ENCODE measurements at places on chromosomes 4 and X.
A peak's percentile ranks its signal among the peaks of the same experiment; 100 is the strongest.

DNA sequence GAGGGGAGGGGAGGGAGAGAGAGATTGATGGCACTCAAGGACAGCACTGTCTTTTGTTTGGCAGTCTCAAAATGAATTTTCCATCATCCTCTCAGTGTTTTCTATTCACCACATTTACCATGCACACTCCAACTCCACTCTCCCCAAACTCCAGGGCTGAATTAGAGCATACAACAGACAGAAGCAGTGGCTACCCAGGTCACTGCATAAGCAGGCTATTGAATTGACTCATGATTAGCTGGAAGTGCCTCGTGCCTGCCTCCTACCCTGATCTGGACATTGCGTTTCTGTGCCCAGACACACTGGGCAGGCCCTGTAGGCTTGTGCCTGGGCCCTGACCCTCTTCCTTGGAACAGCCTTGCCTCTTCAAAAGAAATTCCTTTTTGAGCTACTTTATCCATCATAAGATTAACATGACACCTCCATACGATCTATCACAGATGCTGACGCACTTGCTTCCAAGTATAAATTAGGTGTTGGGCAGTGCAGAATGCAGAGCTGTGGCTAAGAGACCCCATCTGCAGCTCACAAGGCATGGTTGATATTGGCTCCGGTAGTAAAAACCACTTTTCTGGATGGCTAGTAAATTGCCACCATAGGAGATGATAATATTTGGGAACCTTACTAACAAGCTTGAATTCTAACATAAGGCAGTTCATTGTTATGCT lies 752.9 kb downstream of the RPA4 start:
- DNase-seq: no peak

DNA sequence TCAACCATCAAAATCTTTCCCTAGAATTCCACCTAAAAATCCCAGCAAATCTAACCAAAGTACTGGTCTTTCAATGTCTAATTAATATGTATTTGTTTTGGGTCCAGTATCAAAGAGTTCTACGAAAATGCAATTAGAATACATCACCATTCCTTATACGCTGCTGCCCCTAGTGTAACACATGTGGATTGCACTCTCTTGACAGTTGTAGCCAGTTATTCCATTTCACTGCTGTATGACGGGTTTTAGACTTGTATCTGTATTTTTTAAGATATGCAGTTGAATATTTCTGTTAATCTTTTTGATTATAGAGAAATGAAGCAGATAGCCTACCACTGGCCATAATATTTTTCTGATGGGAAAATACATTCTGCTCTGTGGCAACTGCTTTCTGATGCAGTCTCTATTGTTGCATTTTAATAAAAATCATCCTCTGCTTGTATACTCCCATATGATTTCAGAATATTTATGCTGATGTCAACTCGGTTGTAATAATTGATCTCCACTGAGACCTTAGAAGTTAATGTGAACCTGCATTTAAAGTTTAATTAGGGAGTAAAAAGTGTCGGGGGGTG lies 17.1 kb upstream of the PAGE2B start:
- DNase-seq: peak; percentile 1

- DNase-seq: no peak
These were observed 1.6 kb upstream of the EFNB1 start for GRCh38 chrX:68827256-68827655.

DNA sequence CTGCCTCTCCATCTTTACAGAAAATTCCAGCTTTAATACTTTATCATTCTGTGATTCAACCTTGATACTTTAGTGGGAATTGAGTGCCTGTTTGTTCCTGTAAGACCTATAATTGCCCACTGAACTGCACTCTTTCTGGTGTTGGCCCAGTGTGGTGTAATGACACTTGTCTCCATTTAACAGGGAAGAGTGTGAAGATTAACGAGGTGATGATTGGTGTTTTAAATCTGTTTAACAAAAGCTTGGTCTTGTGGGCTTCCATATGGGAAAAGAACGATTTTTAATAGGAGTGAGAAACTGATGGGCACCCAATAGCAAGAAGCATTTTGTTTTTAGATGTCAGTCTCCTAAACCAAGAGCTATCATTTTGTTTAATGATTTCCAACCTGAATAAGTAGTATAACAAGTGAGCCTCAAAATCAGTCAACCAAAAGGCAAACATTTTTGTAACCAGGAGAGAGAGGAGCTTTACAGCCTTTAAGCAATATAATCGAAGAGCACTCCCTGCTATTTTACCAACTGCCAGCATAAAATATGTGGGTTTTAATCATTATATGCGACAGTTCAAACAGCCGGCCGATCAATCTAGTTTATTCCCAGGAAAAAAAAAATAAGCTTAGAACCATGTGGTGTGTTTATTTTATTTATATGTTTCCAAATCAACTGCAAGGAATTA lies 50.2 kb downstream of the SUPT20HL1 start:
- no peak for DNase-seq

DNA sequence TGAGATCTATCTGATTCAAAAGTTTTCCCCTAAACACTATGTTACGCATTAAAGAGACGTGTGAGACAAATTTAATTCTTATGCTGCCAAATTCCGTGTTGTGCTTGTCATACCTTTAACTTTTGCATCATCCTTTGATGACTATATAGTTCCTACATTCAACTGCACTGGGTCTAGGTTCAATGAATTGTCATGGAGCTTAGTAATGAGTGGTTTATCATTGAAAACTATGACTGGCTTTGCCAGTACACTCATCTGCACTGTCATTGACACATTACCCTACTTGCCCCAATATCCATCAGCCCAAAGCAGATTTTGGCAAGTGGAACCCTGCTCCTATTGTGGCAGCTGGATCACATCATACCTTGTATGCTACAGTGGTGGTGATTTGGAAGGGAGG lies 882.9 kb upstream of the SLIT2 start:
- DNase-seq: no peak

DNA sequence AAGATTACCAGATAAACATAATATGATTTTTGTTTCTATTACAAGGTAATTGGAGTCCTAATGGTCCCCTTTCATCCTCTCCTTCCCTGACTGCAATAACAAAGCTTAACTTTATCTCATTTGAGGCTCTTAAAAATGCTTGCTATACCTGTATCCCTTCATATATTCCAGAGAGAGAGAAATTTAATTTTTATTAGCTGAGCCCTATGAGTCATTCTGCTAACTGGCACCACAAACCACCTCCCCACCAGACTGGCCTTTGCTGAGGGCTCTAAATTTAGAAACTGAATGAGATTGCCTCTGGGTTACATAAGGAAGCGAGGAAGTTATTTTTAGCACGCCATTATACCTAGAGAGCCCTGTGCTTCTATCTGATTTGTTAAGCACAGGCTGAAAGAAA lies 27.4 kb downstream of the CBLL2 start:
- no peak for DNase-seq

- no peak for DNase-seq
These were observed 55.0 kb downstream of the RPS6KA6 start for GRCh38 chrX:84133023-84133422.

DNA sequence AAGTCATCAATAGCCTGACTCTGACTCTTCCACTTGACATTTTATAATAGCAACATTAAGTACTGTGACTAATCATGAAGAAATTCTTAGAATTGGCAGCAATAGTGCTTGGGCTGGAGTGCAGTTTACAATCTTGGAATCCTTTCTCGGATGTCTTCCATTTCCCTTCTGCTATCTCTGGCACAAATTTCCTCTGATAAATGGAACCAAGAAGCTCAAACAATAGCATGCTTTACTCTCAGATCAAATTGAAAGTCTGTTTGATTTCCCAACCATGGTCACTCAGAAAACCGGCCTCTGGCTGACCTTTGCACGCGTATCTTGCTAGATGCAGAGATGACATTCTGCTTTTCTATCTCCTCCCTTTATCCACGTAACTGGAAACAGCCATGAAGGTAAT lies 99.0 kb upstream of the SPANXC start:
- DNase-seq: no peak

- DNase-seq: no peak
These were observed 105.1 kb upstream of the DCLK2 start for GRCh38 chr4:149973181-149973580.

DNA sequence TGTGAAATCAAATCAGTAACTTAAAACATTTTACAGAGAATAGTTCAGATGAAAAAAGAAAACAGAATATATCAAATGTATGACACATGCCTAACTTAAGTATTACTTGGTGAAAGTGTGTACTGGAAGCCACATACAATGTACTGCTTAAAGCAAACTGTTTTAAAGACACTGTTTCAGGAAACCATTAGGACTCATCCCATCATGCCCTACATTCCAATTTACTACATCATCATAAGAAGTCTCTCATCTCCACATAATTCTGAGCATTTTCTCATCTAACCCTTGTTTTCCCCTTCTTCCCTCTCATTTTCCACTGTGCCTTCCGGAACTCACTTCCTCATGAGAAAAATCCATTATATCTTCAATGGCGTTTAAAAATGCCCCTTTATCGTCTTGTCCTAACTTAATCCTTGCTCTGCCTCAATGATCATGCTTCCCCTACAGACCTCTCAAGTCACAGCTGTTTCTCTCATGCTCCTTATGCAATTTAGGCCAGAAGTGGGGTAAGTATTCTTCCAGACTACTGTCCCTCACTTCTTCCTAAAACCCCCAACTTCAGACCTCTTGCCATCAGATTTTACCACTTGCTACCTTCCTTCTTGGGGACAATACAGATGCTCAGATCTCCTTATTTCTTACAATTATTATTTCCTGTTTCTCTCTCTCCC lies 26.8 kb upstream of the FGF5 start:
- DNase-seq: no peak

GRCh38 chr4:95050980-95051701 lies 293.4 kb downstream of the BMPR1B start:
- peak; percentile 45 for DNase-seq

DNA sequence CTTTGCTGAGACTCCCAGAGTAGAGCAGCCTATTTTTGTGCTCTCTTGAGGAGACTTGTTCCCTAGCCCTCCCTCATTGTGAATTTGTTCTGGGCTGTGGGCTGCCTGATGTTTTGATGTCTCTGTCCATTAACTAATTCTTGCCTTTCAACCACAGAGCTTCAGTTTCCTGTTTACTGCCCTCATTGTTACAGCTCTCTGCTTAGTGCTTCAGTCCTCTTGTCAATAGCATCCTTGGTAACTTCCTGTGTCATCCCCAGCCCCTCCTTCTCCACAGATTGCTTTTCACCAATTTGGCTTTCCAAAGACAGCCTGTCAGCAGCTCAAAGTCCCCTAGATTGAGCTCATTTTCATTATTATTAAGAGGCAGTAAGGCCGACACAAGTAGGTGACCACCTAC lies 69.9 kb downstream of the COX7B2 start:
- peak; percentile 38 for DNase-seq

- no peak for DNase-seq
These were observed 268.7 kb downstream of the SPOCK3 start for GRCh38 chr4:166965562-166965961.

DNA sequence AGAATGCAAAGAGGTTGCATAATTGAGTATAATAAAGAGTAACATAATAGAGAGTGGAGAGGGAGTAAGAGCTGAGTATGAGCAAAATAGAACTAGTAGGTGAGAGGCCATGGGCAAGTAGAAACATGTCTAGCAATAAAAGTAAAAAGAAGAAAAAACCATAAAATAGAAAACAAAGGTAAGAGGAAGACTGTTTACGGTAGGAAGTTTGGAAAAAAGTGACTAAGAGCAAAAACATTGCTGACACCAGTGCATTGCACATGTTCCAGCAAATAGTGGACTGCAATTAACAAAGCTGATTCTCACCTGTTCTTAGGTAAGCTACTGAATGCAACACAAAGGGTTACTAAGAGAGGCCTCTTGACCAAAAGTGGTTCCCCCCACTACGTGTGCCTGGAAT lies 202.9 kb downstream of the TEX13A start:
- no peak for DNase-seq

- DNase-seq: no peak
These were observed 139.9 kb downstream of the TMEM144 start for GRCh38 chr4:158350161-158350560.

DNA sequence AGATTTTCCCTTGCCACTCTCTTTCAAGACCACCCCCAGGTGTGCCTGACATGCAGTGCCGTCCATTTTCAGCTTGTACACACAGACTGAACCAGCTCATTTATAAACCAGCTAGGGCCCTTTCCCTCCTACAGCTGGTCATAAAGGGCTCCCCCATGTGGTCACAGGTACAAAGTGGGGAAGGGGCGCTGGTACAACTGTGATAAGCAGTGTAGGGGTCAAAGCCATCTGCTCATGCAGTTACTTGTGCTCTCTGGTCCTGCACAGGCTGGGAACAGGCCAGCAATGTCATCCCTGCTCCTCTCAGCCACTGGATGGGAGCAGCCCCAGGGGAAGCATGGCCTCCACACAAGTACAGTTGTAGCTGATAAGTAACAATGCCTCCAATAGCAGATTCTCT lies 20.6 kb downstream of the GABRQ start:
- DNase-seq: peak; percentile 9

DNA sequence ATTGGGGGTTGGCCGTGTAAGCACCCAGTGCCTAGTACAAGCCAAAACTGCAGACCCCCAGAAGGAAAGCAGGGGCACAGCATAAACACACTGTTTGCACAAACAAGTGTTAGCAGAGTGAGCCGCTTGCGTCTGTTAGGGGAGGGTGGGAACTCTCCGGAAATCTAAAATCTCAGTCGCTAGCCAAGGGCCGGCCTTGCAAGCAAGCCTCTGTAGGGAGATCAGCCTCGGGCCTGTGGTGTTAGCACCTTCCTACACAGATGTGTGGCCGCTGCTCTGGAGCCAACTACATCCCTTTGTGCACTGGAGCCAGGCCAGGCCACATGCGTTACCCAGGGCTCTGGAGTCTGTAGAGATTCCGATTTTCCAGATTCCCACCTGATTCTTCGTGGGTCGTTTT lies 67.1 kb downstream of the GPR143 start:
- DNase-seq: no peak

- no peak for DNase-seq
These were observed 235.6 kb upstream of the JADE1 start for GRCh38 chr4:128573781-128574508.

- DNase-seq: no peak
These were observed 48.8 kb downstream of the UGT2B10 start for GRCh38 chr4:68864438-68865187.

DNA sequence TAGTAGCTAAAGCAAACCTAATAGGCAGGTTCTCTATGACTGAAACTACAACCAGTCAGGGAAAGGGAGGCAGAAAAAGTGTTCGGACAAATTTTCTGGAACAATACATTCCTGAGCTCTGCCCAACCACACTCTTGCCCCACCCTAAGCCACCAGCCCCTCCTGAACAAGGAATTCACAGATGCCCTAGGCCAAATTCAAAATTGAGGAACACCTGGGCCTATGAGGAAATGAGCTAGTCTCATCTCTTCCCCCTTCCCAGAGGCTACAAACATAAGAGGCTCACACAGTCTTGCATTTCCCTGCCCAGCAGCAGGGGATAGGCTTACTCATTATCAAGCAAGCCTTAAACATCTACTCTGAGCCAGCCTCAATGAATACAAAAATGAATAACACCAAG lies 284.7 kb downstream of the ZNF674 start:
- DNase-seq: no peak
